ENCODE measurements at places on chromosomes 6 and 20.

GRCh38 chr20:49593466-49594142 is 25.7 kb upstream of the PTGIS start:
- DNase-seq: no peak

DNA sequence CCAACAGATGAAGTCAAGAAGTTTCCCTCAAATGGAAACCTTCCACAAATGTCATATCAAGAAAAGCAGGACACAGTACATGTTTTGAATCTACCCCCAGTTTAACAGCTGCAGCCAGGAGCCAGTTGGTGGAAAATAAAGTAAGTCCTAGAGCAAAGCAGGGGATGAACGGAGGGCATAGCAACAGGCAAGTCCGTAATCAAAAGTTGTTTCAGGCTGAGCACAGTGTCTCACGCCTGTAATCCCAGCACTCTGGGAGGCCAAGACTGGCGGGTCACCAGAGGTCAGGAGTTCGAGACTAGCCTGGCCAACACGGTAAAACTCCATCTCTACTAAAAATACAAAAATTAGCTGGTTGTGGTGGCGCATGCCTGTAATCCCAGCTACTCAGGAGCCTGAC is 2.4 kb upstream of the SALL4 start:
- no peak for DNase-seq

- DNase-seq: no peak
Observed at GRCh38 chr20:40931410-40932044, 97.1 kb upstream of the TOP1 start.

DNA sequence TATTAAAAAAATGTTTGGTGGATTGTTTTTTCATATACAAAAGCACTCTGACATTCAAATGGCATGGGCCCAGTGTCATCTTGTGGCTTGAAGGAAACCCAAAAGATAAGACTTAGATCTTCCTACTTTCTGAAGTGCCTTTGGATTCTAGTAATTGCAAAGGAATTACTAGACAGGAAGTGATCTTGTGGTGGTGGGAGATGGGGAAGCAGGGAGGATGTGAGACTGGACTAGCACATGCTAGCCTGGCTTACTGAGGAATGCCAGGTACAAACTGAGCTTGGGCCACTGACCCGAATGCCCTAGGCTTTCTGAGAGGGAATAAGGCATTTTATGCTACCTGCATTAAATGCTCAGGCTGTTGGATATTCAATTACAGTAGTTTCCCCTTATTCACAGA is 59.0 kb downstream of the AFG1L start:
- DNase-seq: no peak

- no peak for DNase-seq
Observed at GRCh38 chr6:42978487-42978838, 518 bp downstream of the PEX6 start.

- DNase-seq: no peak
Observed at GRCh38 chr20:58277578-58278472, 31.7 kb upstream of the RAB22A start.

DNA sequence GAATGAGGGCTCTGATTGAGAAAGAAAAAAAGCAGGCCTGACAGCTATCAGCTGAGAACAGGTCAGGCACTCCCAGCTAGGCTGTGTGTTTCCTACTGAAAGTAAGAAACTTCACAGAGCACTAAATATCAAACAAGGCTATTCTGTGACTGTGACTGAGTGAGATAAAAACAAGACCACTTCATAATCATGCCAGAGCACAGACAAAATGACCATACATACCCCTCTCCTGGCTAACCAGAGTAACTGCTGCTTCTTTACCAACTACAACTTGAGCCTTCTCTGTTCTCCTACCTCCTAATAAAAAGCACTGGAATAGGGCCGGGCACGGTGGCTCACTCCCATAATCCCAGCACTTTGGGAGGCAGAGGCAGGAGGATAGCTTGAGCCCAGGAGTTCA is 6.8 kb upstream of the BTN1A1 start:
- DNase-seq: peak; percentile 66

GRCh38 chr6:143675946-143676345 is 1.8 kb upstream of the PHACTR2 start:
- no peak for DNase-seq

- no peak for DNase-seq
Observed at GRCh38 chr6:109051301-109052017, 43.2 kb downstream of the SESN1 start.

DNA sequence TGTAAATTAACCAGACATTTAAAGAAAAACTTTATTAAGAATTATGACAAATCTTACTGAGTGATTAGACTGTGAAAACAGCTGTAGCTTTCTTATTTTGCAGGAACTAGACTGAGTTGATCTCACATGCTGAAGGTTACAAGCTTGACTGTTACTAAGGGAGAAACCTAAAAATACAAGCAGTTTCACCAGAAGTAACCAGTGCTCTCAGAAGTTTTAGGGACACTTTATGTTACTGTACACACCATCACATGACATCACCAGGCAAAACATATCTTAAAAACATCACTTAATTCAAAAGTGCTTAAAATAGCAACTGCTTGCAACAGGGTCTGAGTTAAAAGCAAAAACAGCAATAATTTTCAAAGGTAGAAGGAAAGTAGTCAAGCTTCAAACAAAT is 5.4 kb downstream of the FBXO30 start:
- DNase-seq: no peak

GRCh38 chr20:16479666-16480065 is 93.6 kb downstream of the KIF16B start:
- no peak for DNase-seq

DNA sequence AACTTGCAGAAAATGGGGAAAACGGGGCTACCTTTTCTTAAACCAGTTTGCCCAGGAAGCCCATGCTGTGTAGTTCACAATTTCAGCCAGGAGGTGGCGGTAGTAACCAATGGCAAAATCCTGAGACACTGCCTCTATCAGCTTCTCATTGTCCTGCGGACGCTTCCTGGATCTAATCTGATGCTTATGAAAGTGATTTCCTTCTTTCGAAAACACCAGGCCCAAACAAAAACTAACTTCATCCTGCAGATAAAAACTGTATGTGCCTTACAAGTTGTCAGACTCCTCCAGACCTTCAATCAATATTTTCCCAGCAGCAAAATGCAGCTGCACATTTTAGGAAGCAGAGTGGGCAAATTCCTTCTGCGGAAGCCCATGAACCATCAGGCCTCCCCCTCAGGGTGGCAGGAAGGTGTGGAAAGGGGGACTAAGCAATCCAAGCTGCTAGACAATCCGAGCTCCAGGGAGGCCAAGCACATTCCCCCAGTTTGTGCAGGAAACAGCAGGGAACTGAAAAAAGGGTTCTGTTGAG is 88.5 kb downstream of the LY86 start:
- DNase-seq: peak; percentile 89

DNA sequence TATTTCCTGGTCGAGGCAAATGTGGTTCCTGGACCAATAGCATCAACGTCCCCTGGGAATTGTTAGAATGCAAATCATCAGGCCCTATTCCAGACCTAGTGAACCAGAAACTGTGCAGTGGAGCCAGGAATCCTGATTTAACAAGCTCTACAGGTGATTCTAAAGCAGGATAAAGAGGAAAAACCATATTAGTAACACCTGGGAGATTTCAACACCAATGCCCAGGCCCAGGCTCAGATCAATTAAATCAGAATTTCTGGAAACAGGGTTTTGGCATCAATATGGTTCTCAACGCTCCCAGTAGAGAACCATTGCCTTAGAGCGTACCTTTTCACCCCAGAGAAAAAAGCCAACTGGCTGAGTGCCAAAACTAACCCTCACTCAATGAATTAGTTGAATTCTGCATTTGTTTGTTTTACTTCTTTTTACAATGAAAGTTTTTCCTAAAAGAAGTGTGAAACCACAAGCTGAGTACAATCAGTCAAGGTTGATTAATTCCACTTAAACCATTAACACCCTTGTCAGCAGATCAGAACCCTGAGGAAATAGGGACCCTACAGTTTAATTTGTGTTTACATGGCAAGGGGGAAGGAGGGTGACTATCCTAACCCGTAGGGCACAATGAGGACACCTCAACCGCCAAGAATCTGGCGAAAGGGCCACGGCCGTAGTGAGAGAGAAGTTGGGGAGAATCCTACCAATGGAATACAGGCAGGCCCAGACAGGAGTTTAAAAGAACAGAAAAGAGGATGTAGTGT is 34.9 kb upstream of the LOC128125822 start:
- DNase-seq: no peak

DNA sequence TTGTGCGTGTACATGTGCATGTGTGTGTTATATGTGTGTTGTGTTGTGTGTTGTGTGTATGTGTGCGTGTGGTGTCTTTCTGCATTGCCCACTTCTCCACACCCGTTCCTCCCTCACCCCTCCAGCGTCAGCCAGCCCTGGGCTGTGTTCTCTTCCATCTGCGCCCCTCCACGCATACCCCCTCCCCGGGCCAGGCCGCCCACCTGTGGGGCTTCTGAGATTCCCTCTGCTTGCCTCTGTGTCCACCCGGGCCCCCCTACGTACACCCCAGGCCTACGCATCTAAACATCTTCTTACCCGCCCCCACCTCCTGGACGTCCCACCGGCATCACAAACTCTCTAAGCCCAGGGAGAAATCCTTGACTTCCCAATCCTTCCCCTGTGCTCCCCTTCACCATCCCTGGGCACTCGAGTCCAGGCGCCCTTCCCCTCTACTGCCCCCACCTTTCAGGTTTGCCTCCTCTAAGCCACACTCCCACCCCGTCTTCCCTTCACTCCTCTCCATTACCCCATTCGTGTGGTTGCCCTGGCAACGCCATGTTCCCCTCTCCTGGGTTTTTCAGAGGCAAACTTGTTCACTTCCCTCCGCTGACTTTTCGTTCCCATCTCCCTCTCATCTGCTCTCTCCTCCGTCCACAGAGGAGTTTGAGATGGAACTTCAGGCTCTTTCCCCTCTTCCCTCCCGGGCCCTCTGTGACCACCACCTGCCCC is 81.7 kb upstream of the NNAT start:
- no peak for DNase-seq
